ENCODE measurements at places on chromosomes 5 and 9.

DNA sequence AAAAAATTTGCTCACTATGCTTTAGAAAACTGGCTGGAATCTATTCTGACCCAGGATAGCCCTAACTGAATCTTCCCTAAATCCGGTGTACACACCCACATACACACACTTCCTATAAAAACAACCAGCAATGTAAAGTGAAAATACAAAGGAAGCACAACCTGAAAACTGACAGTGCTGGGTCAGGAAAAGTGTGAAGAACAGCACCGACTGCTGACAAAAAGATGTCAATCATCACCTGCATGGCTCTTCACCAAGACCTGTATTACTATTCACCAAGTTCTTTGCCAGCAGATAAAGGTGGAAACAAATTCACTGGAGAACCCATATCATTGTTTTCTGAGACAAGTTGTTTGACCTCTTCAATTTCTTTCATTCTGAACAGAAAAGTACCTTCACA lies 293.8 kb upstream of the GRAMD2B start:
- DNase-seq: no peak

GRCh38 chr9:124810663-124811355 lies 33.9 kb downstream of the OLFML2A start:
- no peak for DNase-seq

DNA sequence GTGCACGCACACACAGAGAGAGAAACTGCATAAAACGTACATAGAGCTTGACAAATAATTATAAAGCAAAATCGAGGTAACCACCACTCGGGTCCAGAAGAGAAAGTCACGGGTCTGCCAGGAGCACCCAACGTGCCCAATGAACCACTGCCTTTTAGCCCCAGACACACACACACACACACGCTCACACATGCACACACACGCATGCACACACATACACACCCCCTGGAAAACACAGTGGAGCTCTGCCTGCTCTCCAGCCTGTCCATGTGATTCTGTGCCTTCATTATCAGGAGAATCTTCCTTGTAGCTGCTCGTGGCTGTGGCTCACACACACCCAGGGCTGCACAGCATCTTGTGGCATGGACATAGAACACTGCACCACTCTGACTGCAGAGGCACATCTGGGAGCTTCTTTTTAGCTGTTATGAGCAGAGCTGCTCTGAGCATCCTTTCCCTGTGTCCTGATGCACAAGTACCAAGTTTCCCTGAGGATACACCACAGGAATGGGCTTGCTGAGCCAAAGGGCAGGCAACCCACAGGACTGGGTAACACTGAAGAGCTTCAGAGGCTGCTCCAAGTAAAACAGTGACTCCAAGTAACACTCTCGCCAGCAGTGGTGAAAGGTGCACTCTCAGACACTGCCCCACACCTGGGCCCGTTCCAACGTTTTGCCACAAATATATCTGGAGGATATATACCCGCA lies 58.9 kb downstream of the CAMSAP1 start:
- DNase-seq: no peak

DNA sequence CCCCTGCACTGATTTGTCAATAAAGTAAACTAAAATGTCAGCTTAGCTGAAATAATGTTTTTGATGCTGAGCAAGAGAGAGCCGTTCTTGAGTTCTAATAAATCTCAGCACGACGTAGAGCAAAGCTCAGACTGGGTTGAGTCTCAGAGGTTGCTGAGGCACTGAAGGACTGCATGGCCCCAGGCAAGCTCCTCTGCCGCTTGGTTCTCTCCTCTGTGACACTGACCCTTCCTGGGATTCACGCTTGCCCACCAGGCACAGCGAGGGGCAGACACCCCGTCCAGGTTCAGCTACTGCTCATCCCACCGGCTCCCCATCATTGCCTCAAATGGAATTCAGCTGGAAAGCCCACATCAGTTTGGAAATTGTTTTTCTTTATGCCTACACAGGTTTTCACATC lies 129.8 kb downstream of the IRX2 start:
- no peak for DNase-seq

DNA sequence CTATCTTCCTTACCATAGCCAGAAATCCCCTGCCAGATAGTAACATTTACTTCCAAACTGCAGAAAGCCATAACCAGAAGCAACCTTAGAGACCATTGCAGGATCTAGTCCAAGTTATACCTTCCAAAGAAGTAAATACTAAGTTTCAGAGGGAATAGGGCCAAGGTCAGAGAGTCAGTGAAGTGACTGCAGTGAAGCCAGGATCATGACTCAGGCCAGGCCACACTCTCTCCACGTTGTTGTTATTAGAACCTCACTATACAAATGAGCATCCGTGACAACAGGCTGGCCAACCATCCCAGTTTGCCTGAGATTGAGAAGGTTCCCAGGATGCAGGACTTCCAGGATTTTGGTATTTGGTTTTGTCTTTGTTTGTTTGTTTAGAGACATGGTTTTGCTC lies 11.3 kb downstream of the ERAP1 start:
- no peak for DNase-seq

- DNase-seq: no peak
Observed at GRCh38 chr5:136731241-136731900, 366.0 kb upstream of the TRPC7 start.

- no peak for DNase-seq
Observed at GRCh38 chr9:34106110-34106509, 20.4 kb downstream of the DCAF12 start.

DNA sequence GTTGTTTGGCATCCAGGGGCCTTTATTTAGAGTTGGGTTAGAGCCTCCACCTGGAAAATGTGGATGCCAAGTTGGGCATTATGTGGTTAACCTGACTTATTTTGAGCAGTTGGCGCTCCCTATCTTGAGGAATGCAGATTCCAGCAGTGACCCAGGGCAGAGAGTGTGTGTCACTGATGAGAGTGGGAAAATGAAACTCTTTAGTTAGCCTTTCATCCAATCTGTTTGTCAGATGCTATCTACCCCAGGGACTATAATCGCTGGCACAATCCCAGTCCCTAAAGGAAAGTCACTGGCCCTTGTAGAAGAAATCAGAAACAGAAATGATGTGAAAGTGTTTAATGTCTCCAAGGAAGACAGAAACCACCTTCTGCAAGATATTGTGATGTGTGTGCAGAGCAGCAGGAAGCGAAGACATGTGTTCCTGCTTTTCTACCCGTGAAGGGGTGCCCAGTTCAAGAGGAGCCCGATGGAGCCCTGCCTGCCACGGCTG lies 10.2 kb upstream of the STING1 start:
- no peak for DNase-seq

DNA sequence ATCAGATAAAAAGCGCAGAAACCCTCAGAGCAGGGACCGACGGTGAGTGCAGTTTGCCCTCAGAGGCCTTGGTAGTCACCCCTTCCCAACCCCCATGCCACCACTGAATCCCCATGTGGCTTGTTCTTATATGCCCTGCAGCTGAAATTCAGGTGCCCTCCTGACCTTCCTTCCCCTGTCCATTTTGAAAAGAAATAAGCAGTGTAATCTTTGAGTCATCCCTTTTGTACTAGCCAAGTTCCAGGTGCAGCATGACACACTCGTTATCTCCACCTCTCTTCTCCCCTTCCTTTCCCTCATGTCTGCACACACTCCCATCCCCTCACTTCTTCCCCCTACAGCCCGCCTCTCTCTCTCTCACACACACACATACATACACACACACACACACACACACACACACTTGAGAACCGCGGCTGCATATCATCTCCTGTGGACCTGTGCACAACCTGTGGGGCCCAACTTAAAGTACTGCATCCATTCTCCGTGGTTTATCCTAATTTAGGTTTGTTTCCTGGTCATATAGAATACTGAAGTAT lies 53.1 kb downstream of the SYK start:
- DNase-seq: no peak

DNA sequence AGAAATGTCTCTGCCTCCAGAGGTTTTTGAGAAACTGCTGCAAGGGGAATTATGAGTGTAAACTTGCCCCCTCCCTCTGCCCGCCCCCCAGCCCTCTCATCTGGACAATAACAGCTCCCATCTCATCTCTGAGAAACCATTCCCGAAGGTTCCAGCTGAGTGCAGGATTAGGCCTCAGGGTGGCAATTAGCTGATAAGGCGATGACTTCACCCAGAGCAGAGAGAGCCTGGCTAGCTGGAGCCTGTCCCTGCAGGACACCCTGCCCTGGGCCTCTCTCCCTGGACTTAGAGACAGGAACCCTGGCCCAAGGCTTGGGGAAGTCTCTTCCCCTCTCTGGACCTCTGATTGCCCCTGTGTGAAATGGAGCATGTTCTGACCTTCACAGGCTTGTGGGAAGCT lies 45.7 kb upstream of the HAND1 start:
- no peak for DNase-seq

DNA sequence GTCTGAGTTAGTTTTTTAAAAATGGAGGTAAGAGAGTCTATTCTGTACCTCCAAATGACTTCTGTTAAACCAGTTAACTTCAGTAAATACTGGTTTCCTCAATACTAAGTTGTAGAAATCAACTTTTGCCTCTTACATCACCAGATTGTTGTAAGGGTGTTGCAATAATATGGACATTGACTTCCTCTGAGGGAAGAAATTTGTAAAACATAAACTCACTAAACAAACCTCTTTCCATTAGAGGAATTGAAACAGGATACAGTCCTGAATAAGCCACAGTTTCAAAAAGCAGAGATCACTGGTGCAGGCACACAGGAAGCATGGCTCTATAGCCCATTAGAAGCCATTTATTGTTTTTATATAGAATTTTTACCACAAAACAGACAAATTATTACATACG lies 32.7 kb upstream of the SLCO6A1 start:
- DNase-seq: no peak

- DNase-seq: no peak
Observed at GRCh38 chr5:157359356-157360055, 93.6 kb downstream of the CYFIP2 start.

DNA sequence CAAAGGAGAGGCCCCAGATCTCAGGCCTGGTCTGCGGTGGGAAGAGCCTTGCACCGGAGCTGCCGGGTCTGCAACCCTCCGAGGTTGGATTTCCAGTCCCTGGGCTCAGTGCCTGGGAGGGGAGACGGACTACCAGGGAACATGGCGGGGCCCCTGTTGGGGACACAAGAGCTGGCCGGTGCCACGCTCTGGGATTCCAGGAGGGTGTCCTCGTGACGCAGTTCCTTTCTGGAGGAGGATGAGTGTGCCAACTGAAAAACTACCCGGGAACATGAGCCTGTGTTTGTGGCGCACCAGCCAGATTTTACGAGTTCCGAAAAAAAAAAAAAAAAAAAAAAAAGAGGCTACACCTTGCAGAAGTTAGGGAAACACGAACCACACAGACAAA lies 9.0 kb downstream of the NRARP start:
- no peak for DNase-seq

DNA sequence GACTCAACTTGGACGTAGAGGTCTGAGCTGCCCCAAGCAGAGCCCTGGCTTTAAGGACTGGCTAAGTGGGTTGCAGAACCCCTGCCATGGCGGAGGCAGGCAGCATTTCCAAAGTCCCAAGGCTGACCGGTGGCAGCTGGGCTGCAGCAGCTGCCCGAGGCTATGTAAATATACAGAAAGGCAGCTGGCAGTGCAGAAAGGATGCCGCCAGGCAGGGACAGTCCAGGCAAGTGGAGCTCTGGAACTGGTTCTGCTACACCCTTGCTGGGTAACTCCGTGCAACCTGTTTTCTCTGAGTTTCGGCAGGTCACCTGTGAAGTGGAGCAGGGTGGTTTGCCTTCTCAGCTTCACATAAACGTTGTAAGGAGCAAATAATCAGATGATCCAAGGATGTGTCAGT lies 46.0 kb downstream of the SHB start:
- no peak for DNase-seq

GRCh38 chr5:126438267-126438666 lies 15.1 kb downstream of the GRAMD2B start:
- peak; percentile 12 for DNase-seq

GRCh38 chr5:148205044-148205806 lies 2.4 kb downstream of the SPINK6 start:
- no peak for DNase-seq

DNA sequence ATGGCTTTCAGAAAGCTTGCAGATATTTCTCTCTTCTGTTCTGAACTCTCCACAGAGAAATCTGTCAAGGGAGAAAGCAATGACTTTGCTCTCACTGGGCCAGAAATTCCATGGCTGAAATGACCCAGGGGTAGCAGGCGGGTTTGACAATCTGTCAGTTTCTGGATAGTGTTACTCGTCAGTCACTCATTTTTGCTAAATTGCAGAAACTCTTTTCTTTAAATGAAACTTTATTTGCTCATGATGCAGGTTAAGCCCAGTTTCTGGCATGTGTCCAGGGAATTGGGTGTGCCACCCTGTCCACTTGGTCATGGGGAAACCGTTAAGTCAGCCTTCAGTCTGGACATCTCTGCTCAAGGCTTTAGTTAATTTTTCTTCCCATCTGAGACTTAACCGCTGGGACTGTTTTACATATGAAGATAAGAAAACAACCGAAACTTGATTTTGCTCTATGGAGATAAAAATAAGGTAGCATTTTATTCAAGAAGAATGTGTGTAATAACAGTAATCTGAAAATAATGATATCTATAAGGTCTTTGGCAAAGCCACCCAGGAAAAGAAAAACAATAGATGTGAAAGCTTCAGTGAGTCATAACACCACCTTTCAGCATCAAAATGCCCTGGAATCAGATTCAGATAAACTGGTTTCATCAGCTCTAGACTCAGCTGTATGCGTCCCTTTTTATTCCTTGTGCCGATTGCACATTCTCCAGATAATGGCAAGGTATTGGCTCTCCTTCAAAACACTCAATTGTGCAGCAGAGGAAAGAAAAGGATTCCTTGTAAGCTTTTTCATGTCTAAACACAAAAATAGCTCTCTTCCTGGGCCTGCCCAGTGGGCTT lies 308.3 kb downstream of the ZSWIM6 start:
- no peak for DNase-seq

DNA sequence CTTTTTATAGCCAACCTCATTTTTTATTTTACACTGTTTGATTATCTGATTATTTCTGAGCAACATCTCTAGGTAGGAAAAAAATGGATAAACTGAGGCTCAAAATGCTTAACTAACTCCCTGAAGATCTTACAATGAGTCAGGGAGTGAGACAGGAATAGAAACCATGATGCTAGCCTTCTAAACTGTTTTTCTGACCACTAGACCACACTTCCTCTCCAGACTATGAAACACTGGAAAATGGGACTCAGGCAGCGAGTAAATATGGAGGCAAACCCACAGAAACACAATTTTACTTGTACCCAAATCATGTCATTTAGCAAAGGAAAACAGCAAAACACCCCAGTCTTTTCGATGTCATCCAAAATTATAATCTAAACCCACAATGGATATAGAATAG lies 129.9 kb upstream of the ANKH start:
- DNase-seq: no peak

- no peak for DNase-seq
Observed at GRCh38 chr9:114688379-114688778, 6.4 kb upstream of the TEX48 start.

- no peak for DNase-seq
Observed at GRCh38 chr9:97543561-97543960, 42.1 kb downstream of the TMOD1 start.

DNA sequence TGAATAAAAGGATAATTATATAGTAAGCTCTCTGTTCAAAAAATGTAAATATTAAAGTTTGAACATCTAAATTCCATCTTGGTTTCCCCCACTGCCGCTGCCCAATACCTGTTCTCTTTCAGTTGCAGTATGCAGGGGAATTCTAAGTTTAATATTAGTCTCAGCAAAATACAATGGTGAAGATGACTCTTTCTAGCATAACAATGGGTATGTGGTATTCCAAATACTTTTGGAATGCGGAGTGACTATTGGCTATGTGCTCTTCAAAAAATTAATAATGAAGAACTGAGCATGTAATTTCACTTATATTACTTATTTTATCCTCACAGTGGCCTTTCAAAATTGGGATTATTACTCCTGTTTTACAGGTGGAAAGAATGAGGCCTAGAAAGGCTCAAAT lies 3.4 kb downstream of the CDKN2B-AS1 start:
- DNase-seq: no peak
